NCI-H1105 treated with DMSO at 0.1 percent for 48 hours (cell line): ENCODE measurements at places on chromosomes 7 and 10.

DNA sequence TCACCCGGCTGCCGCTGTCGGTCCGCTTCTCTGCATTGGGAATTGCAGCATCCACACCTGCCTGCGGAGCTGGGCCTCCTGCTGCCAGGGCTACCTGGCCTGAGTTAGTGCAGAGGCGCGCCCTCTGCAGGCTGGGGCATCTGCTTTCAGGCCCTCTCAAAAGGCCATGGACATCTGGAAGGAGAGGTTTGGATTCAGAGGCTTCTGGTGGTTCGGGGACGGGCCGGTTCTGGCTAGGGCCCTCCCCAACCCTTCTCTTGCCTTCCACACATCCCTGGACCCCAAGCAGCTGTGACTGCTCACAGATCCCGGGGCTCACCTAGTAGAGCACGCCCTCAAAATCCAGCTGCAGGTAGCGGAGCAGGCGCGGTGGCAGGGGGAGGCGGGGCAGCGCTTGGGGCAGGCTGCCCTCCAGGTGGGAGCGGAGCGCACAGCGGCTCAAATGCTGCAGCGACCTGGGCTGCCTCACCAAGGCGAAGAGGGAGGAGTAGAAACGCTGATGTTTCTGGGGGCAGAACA lies 8.4 kb upstream of the GBX1 start:
- DNase-seq: no peak

DNA sequence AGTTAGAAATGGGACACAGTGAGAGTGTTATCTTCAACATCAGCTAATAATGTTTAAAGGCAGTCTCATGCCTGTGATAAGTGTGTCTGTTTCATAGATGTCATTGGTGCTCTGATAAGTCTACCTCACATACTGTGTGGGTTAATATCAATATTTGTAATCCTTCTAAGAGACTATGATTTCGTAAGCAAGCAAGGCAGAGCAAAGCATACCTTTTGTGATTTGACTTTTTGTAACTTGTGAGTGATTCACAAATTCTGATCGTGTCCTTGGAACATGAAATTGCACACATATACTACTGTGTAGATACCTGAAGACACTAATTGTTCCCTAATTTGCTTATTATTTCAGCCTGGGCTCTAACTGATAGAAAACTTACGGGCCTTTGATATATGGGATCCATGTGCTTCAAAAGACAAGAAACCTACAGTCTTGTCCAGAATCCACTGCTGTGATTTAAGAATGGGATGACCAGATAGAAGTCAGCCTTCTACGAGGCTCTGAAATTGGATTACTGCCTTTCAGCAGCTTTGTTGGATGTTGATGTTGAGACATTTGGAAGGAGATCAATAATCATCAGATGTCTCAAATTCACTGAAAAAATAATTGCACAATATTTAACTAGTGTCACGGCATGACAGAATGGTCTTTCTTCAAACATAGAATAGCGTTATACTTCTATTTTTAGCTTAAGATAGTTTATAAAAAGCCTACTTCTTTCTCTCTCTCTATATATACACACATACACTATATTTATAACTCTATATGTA lies 63.2 kb upstream of the KLF6 start:
- DNase-seq: no peak

- no peak for DNase-seq
Measured at GRCh38 chr7:67018940-67019339, 22.3 kb downstream of the TYW1 start.

- DNase-seq: no peak
Measured at GRCh38 chr10:58266003-58266825, 1.5 kb downstream of the IPMK start.

- no peak for DNase-seq
Measured at GRCh38 chr7:7976677-7977076, 8.1 kb downstream of the GLCCI1 start.

DNA sequence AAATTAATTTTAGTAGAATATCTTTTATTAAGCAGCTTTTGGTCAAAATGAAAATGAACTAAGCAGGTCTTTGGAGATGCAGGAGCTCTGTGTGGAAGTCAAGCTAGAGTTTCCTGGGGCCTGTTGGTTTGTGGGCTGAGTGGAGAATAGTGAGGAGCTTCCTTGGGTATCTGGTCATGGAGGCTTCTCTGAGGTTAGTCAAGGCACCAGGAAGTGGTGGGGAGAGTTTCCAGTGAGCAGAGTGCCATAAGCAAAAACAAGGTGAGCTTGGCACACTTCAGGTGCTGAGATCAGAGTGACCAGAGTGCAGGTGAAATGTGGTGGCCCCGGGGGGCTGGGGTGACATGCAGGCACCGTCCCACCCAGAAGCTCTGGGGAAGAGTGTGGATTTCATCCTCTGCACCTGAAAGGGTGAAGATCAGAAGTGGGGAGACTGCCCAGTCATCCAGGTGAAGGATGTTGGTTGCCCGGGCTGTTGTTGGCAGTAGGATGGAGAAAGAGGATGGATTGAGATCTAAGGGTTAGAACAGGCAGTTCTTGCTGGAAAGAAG lies 77.4 kb downstream of the WDR37 start:
- DNase-seq: no peak

DNA sequence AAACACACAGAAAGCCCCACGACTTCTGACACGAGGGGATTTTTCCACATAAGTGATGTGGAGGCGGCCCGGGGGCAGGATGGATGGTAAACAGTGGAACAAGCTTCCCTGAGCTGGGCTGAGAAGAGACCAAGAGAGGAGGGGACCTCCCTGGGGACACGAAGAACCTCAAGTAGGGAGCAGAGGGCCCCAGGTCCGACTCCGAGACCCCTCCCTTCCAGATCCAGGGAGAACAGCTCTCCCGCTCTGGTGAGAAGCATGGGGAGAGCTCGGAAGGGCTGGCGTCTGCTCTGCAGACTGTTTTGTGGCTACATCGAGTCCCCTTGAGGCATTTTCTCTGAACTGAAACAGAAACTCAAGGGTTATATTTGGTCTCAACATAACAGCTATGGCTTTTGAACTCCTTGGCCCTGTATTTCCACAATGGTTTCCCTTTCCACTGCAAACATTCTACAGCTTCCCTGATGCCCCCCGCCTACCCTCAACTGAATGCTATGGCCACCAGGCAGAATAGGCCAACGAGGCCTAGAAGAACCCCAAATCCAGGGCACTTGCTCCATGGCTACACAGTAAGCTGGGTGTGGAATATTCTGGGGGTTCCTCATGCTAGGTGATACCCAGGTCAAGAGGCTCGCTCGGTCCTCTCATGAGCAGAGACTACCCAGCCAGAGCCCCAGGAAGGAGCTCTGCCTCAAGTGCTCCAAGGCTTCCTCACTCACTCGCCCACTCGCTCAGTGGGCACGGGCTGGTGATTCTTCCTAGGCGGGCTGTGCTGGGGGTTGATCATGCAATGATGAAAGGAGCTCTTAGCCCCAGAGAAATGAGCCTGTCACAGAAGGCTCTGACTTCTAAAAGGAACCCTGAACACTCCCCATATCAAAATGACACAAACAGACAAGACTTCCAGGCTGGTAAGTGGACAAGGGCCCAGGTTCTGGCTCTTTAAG lies 47.5 kb downstream of the FAM53B start:
- no peak for DNase-seq

DNA sequence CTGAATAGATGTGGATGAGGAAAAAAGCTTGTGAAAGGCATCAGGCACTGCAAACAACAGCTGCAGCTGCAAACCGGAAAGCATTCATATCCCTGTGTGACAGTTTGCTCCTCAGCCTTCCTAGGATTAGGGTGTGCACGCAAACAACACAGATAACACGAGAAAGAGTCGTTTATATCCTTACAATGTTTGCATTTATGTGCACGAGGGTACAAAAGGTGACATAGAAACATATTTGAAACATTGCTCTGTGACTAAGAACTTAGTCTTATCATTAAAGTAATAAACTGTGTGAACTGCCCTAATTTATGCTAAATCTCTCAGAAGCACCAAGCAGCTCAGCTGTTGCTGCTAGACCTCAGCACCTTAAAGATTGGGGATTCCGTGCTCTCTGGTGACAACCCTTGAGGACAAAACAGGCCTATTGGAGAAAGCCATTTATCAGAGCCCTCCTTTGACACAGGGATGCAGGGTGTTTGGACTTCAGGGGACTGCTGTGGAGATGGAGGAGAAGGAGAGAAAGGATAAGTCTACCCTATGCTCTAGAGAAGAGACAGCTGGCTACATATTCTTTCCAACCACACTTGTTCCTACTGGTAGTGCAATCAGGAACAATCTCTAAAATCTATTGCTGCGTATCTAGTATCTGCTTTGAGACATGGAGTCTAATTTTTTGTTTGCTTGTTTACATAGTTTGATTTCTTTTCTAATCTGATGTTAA lies 176.2 kb downstream of the GNAT3 start:
- DNase-seq: no peak

- DNase-seq: no peak
Measured at GRCh38 chr7:143205560-143206293, 16.1 kb upstream of the TAS2R40 start.

- DNase-seq: no peak
Measured at GRCh38 chr7:152105205-152105604, 79.7 kb downstream of the GALNT11 start.

- DNase-seq: no peak
Measured at GRCh38 chr7:30091491-30091912, 43.3 kb upstream of the MTURN start.

DNA sequence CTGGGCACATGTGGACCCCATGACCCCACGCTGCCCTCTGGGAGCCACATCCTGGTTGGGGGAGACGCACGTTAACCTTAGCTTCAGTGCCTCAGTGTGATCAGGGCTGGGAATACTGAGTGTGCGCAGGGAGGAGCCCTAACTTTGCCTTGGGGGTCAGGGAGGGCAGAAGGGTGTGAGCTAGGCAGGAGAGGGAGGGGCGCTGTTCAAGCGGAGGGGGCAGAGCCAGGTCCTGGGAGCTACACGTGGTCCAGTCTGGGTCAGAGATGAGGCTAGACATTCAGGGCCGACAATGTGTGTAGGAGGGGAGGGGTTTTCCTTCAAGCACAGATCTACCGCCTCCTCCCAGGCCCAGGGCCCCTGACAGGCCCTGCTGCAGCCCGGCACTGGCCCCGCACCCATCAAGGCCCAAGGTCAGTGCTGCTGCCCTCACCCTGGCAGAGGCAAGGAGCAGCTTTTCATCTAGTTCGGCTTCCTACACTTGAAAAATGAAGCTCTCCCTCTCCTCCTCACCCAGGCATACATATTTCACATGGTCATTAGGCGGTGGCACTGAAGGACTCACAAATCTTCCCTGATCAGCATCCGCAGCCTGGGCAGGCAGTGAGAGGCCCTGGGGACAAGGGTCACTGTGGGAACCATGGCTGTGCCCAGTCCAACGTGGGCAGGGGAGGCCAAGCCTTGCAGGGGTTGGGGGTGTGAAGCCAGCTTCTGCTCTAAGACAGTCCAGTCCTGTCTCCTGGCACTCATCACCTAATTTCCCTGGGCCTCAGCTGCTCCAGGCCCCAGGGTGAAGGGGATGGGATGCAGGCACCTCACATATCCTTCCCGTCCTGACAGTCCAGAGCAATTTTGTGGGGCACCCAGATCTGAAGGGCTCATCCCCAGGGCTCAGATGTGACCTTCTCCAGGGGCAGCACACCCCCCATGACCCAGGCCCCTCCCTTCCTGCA lies 47.3 kb downstream of the C10orf105 start:
- no peak for DNase-seq

GRCh38 chr7:66296001-66296521 lies 90.9 kb downstream of the TPST1 start:
- no peak for DNase-seq

- peak; percentile 87 for DNase-seq
Measured at GRCh38 chr7:135801045-135801693, 52.6 kb upstream of the FAM180A start.

DNA sequence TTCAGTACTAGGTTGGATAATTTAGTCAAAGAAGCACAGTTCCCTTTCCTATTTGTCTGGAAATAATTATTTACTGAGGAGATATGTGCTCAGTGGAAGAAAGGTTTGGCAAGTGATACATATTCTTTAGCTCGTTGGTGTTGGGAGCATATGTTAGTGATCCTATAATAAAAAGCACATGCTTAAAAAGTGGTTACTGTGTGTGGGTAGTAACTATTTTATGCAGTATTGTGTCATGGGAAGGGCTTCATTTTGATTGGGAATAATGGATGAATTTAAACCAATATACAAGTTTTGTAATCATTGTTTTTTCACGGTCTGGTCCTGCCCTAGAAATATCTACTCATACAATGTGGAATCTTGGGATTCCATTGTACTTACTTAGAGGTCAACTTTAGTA lies 188.7 kb upstream of the PPP1R3A start:
- DNase-seq: no peak

- peak; percentile 19 for DNase-seq
Measured at GRCh38 chr10:30591249-30591670, 38.3 kb downstream of the LYZL2 start.

- DNase-seq: no peak
Measured at GRCh38 chr7:95441042-95441823, 6.4 kb upstream of the PON2 start.

DNA sequence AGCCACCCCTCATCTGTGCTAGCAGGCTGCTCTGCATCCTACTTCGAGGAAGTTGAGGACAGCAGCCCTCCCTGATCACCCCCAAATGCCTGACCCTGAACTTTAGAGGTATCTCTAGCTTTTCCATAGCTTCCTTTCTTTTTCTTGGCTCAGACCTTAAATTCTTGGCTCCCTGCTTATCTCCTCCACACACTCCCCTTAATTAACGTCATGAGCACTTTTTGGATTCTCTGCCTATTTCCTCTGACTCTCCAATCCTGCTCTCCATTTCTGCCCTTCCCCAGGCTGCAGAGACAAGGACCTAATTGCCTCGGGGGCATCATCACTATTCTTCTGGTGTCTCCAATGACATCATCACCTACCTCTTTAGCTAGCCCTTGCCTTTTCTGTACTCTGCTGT lies 40.8 kb upstream of the SEC61G start:
- no peak for DNase-seq

DNA sequence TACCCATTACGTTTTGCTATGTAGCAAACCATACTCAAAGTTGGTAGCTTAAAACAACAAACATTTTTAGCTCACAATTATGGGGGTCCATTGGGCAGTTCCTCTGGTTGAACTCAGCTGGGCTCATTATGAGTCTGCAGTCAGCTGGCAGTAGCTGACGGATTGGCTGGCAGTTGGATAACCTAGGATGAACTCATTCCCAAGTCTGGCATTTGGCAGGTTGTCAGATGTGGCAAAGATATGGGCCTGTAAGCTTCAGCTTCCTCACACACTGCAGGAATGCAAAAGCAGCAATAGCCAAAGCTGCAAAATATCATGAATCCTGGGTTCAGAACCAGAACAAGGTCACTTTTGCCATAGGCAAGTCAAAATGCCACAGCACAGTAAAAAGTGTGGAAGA lies 412.2 kb upstream of the SORCS1 start:
- no peak for DNase-seq

DNA sequence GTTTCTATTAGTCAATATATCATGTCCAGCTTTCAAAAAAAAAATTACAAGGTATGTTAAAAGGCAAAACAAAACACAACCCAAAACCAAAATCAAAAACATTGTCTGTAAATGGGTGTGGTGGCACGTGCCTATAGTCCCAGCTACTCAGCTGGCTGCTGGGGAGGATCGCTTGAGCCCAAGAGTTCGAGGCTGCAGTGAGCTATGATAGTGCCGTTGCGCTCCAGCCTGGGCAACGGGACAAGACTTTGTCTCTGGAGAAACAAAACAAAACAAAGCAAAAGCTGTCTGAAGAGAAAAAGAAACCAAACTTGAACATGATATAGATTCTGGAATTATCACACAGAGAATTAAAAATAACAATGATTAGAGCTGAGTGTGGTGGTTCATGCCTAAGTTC lies 10.3 kb upstream of the CPA5 start:
- DNase-seq: no peak
